Activated CD8-positive, alpha-beta memory T cell treated with anti-CD3 and anti-CD28 coated beads for 4 hours (primary cell): ENCODE measurements at places on chromosomes 11 and 22.

- no peak for DNase-seq
Measured at GRCh38 chr11:90747057-90747456, 524.2 kb upstream of the CHORDC1 start.

DNA sequence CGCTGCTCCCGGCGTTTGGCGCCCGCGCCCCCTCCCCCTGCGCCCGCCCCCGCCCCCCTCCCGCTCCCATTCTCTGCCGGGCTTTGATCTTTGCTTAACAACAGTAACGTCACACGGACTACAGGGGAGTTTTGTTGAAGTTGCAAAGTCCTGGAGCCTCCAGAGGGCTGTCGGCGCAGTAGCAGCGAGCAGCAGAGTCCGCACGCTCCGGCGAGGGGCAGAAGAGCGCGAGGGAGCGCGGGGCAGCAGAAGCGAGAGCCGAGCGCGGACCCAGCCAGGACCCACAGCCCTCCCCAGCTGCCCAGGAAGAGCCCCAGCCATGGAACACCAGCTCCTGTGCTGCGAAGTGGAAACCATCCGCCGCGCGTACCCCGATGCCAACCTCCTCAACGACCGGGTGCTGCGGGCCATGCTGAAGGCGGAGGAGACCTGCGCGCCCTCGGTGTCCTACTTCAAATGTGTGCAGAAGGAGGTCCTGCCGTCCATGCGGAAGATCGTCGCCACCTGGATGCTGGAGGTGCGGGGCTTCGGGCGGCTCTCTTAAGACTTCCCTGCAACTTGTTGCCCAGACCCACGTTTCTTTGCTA, at the start of gene CCND1:
Gene CCND1 (plus strand): TSS at position 162 of the 587 bp plus-strand sequence. CDS start 158 bp downstream, at position 320.
- no peak for DNase-seq

- DNase-seq: no peak
Measured at GRCh38 chr11:9075556-9075955, 15.8 kb downstream of the SCUBE2 start.

DNA sequence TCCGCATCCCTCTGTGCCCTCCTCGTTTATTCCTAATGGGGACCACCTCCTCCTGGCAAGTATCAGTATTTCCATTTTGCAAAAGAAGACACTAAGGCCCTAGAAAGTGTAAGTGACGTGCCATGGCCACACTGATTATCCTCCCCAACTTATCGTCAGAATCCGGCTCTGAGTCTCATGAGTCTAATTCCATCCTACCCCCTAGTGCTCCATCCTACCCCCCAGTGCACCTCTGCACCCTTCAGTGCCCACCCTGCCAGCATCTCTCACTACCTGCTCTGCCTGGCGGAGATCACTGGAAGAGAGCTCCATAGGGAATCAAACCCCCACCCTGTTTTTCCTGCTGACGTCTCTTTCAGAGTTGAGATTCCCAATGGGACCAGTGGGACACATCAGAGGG, 31.8 kb downstream of the PRDM11 start:
- no peak for DNase-seq

DNA sequence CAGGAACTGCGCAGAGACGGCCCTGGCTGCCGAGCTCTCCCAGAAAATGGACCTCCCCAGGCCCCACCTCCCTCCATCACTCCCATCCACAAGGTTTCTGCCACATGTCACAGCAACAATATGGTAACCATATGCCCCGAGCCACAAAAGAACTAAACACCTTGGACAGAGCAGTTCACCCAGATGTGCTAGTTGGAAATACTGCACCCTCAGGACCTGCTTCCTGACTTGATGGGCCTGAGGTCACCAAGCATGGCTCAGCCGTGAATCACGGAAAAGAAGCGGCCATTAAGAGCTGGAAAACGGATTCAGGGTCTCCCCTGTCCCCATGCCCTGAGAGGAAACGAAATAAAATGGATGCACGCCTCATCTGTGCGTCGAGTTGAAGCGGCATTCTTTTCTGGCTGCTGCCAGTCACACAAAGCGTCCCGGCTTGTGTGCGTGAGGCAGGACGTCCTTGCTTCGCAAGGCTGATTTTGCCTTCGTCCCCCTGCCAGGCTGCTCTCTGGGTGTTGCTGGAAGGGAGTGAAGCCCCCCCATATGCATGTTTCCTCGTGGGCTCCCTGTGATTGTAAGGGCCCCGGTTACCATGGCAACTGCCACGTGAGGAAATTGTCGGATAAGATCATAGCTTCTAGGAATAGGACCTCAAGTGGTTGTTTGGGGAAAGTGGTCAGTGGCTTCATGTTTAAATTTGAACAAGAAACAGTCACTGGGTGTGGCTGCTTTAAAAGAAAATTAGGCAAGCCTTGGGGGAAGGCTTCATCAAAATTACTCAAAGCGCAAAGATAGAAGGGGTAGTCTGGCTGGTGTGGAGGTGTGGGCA, 51.7 kb downstream of the FLI1 start:
- DNase-seq: no peak

DNA sequence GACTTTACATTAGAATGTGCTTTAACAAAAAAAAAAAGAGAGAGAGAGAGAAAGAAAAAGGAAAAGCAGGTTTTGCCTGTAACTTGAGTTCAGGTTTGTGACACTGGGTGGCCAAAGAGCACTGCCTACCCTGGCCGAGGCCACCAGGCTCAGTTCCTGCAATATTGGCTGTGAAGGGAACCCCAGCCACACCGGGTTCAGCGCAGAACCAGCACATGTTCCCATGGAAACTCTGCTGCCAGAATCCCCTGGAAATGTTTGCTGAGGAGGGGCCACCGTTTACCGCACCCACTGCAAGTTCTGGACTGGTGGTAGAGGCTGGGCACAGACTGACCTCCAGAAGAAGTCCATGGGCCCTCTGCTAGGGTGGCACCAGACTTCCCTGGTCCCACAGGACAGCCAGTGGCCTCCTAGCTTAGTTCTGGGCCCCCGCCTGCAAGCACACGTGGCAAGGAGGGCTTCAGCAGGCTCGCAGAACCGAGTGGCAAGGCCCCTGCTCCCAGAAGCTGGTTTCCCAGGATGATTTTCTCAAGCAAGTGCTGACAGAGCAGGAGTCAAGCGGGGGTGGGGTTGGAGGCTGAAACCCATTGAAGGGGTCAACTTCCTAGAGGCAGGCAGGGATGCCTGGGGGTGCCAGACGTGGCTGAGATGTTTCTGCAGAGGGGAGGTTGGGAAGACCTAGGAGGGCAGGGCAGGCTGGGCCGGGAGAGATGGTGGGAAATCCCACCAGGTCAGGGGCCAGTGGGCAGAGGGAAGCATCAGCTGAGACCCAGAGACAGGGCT, 51.2 kb downstream of the NFAM1 start:
- no peak for DNase-seq

DNA sequence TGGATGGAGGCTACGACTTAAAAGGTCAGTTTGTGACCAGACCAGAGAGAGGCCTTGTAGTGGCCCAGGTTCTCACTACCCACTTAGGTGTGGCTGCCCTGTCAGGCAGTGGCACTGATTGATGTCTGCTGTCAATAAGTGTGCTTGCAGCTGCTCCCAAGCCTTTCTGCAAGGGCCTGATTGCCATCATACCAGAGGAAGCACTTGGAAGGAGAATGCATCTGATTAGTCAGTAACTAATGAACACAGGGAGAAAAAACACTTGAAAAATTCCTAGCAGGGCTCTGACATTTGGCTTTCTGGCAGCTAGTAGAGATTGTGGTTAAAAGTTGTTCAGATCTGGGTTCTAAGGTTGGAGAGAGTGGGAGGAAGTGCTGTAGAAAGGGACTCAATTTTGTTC, 107.5 kb downstream of the NAV2 start:
- no peak for DNase-seq

DNA sequence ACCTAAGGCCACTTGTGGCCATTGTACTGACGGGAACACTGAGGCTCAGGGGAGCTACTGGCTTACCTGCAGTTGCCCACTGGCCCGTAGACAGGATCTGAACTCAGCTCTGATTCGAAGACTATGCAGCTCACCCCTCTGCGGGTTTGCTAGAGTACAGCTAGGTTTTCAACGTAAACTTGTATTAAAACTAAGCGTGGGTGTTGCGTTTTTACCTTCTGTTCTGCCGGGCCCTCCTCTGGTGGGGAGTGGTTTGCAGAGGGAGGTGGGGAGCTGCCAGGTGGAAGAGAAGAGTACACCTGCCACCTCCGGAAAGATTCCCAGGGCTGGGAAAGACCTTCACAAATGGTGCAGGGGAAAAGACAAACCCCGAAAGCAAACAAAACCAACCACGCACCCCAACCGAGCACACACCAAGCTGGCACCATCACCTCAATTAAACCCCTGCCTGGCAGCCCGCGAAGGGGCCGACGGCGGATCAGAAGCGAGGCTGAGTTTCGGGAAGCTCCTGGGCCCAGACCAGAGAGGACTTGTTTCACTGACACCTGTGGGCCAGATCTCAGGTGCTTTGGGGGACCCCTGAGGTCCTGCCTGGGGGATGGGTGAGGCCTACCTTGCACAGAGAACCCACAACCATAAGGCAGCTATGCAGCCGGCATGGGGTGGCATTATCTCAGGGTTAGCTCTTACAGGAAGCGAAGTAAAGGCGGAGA, 37.7 kb downstream of the SHISAL1 start:
- DNase-seq: no peak

DNA sequence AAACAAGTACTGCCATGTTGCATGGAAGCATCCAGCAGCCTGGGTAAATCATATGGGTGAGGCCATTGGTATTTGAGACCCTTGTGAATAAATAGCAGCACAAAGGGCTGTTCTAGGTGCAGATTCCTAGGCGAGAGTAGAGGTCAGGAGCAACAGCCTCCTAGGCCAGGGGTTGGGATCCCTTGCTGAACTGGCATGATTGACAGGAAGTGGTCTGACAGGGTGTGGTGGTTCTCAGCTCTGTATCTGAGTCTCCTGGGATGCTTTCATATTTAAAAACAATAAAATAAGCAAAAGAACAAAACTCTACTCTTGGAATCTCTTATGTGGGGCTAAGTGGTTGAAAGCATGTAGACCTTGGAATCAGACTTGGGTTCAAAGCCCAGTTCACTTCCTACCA, 35.8 kb downstream of the INSC start:
- DNase-seq: no peak

- DNase-seq: no peak
Measured at GRCh38 chr11:125496529-125496857, 428 bp upstream of the FEZ1 start.

DNA sequence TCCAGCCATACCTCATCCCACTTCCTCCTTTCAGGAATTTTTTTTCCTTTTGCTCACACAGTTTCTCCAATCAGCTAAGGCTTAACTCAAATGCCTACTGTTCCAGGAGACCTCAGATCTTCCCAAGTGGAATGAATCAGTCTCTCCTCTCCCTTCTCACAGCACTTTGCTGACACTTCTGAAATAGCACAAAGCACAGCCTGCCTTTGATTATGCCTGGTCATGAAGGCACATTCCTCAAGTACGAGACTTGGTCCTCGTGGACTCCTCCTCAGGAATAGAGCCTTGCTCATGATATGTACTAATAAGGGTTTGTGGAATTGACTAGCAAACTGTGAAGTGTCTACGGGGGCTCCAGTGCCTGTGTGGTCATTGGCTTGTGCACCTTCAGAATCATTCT, 176.7 kb upstream of the TENM4 start:
- no peak for DNase-seq

DNA sequence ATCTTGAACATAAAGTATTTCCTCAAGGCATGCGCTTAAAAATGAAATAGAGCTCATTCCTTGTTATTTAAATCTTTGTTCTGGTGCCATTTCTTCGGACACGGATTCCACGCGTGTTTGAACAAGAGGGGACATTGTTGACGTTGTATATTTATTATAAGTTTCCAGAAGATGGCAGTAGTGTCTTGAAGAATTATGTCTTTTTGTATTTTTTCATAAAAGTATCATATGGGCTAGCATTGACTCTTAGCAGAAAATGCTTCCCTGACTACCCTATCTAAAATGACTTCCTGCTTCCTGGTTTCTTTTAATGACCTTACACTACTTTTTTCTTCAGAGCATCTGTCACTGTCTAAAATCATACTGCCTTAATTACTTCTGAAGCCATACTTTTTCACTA, 20.4 kb downstream of the BIRC2 start:
- no peak for DNase-seq

GRCh38 chr11:102079625-102080024, 30.6 kb upstream of the YAP1 start:
- no peak for DNase-seq

DNA sequence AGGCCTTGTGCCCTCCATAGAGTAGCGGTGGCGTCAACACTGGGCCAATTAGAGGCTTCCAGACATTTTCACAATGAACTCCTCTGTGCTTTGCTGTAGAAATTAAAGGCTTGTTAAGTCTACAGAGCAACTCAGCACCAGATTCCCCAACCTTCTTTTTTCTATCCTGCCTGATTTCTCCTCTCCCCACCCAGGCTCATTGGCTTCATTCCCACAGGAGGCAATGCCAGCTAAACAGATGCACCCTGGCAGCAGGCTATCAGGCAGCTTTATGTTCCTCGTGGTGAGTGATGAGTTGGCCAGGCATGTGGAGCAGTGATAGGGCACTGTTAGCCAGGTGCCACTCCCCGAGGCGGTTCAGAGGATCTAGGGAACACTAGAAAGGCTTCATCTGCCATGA, 4.8 kb downstream of the DIXDC1 start:
- DNase-seq: no peak

GRCh38 chr11:132042296-132042695, 671.9 kb downstream of the NTM start:
- no peak for DNase-seq

- DNase-seq: no peak
Measured at GRCh38 chr11:100066399-100066798, 620.7 kb upstream of the ARHGAP42 start.

DNA sequence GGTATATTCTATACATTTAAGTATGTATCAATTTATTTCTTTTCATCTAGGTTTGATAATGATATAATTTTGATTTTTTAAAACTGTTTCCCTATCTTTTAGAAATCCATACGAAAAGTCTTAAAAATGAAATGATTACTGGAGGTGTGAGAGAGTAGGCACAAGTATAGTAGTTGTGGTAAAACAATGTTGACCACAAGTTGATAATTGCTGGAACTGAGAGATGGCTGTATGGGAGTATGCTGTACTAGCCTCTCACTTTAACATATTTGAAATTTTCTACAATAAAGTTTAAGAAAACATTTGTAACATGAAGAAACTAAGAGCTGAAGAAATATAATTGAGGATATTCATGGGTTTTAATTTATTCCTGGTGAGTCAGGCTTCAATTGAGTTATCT, 30.0 kb downstream of the FSHB start:
- DNase-seq: no peak

GRCh38 chr11:6825231-6825744, 20.2 kb upstream of the OR10A5 start:
- DNase-seq: no peak

GRCh38 chr11:40188848-40189247, 1270.6 kb downstream of the LRRC4C start:
- DNase-seq: no peak

DNA sequence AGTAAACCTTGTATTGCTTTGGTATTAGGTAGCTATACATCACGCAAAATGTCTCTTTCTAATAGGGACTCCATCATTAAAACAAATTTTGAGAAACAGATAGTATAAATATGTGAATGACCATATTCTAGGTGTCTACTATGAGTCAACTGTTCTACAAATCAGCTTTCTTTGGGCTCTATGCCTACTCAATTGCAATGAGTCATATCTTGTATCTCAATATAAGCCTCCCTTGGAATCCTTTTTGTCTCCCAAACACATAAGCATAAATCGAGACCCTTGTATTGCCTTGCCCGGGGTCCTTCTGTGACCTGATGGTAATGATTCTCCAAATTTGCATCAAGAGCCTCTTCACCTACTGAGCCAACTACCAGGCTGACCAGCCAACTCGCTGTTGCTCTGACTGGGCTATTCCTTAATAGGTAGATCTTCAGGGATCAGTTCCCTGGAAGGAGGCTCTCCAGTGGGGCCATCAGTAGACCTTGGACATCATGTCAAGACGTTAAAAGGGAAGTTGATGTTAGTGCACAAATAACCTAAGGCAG, 22.2 kb downstream of the BLID start:
- DNase-seq: no peak
